ENCODE measurements at places on chromosomes 7 and 10. TPM values are rescaled to one million over a fixed set of nuclear protein-coding genes. Genes with fewer than 3 reads are reported as not detected.

C10orf71 gene
- total RNA-seq = 23.3 TPM

DNA sequence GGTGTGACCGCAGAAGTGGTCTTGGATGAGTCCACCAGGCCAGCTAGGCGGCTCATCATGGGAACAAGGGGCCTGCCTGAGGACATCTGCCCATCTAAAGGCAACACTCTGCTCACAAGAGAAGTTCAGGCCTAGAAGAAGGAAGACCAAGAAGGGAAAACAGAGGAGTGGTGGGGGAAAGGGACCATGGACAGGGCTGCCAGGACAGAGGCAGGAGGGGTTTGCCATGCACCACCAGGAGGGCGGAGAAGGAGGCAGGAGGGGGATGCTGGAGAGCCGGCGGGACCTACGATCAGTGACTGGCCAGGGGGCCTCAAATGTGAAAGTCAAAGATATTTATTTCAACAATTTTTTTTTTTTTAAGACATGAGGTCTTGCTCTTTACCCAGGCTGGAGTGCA lies 33.1 kb downstream of the GAD2 start:
- DNase-seq = no peak

DNA sequence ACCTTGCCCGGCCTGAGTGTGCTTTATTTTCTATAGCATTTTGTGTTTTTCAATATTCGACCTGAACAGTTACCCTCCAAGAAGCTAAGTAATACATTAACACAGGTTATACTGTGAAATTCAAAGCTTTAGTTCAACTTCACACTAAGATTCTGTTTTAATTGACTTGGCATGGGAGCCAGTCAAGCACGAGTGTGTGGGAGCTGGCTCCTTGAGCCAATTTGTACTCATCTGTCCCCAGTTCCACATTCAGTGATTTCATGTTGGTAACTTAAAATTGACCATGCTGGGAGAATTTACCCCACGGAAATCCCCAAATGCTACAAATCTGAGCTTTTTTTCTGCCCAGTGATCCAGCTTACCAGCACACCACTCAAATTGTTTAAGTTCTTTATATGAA lies 20.3 kb downstream of the TSPAN12 start:
- no peak for DNase-seq

CLCN1 gene
- 3.1 TPM for total RNA-seq

- no peak for DNase-seq
These were observed 10.9 kb downstream of the PPA1 start for GRCh38 chr10:70222340-70222794.

DNA sequence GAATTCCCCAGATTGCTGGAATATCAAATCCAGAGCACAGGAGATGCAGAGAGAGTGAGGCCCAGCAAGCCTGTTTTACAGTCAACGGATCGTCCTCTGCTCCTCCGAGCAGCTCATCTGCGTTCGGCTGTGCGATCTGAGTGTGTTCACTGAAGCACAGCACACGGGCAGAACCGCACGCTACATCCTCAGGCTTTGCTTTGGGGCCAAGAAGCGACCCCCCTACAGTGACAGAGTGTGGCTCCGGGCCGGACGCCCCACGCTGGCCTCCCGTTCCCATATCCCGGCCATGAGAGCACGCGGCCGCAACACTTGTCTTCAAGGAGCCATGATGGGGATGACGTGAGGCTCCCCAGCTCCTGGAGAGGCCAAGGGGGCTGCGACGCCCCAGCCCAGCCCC lies 431.4 kb downstream of the DNAJB6 start:
- no peak for DNase-seq

DNA sequence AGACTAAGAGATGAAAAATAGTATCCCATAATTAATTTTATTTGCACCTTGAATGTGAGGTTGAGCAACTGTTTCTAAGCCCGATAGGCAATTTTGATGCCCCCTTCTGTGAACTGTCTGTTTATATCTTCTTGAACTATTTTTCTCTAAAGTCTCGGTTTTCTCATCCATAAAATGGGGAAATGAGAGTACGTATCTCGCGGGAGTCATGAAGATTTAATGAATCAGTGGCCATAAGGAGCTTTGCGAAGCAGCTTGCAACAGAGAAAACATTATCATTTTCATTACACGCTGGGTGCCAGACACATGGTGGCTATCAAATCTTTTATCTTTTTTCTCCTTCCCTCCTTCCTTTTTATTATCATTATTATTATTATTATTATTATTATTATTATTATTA lies 108.1 kb upstream of the CARD11 start:
- no peak for DNase-seq

DNA sequence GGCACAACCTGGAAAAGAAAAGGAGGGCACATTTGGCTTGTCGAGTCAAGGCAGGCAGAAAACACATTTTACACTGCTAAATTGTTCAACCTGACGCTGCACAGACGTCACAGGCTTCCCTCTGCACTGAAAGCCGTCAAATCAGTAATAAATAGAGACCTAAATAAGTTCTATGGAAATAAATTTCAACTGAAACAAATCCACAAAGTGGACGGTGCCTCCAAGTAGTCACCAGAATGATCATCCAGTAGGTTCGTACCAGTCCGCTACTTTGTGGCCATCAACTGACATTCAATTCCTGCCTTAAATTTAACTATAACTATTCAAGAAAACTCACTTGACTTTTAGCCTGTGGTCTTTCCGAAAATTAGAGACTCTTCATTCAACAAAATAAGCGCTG lies 49.0 kb downstream of the NPVF start:
- no peak for DNase-seq

DNA sequence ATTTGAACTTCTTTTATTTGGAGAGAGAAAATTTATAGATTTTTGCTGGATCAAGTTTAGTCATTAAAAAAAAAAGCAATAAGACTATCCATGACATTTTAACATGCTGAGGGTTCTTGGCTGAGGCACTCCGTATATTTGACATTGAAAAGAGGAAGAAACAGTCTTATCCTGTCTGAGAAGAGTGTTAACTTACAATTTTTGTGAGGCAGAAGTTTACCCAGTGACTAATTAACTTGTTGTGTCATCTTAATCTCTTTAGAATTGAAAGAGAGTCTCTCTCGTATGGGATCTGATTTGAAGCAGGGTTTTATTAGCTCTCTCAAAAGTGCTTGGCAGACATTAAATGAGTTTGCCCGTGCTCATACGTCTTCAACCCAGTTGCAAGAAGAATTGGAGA lies 39.3 kb downstream of the SEC23IP start:
- DNase-seq = no peak

SYCE1 gene
- not detected for total RNA-seq

DNA sequence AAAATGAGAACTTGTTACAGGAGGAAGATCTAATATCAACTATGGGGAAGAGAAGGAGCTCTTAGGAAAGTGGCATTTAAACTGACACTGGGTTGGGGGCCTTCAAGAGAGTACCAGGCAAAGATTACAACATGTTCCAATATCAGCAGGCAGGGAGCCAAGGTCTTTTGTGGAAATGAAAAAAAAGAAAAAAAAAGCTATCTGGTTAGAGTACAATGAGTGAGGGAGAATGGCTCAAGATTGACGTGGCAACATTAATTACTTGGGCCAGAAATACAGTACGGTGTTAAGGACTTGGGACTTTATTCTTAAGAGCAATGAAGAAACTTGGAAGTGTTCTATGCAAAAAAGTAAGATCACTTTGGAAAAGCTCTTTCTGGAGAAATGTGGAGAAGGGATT lies 132.3 kb upstream of the CDK1 start:
- DNase-seq = no peak

DNA sequence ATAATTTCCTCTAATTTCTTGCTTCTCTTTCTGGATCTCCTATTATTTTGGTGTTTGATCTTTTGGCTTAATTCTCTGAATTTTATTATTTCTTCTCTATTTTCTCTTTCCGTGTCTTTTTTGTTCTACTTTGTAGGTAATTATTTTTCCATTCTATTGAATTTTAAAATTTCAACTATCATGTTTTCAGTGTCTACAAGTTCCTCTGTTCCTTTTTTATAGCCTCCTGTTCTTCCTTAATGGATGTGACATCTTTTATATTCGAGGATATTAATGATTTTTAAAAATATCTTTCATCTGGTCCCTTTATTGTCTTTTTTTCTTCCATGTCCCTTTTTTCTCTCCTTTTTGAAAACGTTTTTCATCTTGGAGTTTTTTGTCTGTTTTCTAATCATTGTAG lies 11.1 kb downstream of the CDC123 start:
- DNase-seq = no peak

Data from tongue (tissue), 3 donors.